Kasumi-1 (cell line): ENCODE measurements at places on chromosomes 5 and 9.
A peak's percentile ranks its signal among the peaks of the same experiment; 100 is the strongest.

GRCh38 chr5:87411586-87411972 lies 1.2 kb downstream of the CCNH start:
- DNase-seq, result no peak

DNA sequence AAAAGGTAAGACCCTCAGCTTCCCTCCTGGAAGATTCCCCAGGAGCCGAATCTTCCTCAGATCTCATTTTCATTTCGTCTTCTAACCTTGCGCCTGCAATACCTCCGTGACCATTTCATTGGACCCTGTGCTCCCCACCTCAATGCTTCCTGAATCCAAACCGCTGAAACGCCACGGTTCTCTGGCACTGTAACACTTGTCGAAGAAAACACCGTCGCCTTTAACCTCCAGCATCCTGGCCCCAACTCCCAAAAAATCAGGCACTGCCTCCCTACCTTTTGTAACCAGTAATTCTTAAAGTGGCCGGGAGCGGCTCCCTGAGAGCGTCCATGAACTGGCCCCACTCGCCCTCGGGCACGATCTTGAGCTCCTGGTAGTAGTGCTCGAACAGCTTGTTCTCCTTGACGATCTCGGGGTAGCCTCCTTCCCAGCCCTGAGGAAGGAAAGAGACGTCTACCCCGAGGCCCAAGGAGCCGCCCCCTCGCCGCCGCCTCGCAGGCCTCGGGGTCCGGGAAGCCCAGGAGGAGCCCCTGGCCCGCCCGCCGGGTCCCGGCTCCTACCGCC lies 438 bp downstream of the NSUN2 start:
- DNase-seq, result peak; percentile 39

DNA sequence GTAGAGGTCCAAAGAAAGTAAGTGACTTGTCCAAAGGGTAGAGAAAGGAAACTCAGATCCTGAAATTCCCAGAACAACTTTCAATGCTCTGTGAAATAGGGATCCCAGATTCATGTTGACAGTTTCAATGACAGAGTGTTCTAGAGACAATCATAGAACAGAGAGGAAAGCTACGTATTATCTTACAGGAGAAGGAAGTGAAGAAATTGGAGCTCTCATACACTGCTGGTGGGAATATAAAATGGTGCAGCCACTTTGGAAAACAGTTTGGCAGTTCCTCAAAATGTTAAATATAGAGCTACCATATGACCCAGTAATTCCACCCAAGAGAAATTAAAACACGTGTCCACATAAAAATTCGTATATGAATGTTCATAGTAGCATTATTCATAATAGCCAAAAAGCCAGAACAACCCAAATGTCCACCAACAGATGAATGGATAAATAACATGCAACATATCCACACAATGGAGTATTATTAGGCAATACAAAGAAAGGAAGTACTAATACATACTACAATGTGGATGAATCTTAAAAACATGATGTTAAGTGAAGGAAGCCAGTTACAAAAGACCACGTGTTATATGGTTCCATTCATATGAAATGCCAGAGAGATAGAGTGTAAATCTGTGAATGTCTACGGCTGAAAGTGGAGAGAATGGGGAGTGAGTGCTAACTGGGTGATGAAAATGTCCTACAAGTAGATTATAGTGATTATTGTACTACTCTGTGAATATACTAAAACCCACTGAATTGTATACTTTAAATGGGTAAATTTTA lies 197.1 kb downstream of the NTRK2 start:
- no peak for DNase-seq

GRCh38 chr5:168992687-168993086 lies 308.3 kb downstream of the SLIT3 start:
- no peak for DNase-seq

DNA sequence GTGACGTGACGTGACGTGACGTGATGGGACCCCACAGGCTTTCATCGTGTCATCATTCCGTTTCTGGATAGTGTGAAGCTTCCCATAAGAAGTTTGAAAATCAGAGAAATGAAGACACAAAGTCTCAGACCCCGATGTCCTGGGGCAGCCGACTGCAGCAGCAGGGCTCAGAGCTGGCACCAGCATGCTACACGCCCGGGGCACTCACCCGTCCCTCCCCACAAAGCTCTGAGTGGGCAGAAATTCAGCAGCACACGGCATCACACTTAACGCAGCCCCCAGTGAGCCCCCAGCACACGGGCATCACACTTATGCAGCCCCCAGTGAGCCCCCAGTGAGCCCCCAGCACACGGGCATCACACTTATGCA lies 42.2 kb downstream of the SLC12A7 start:
- no peak for DNase-seq

- DNase-seq, result no peak
These were observed 3.7 kb upstream of the GRIA1 start for GRCh38 chr5:153486771-153487170.

GRCh38 chr9:32708480-32709150 lies 73.1 kb upstream of the TAF1L start:
- no peak for DNase-seq

DNA sequence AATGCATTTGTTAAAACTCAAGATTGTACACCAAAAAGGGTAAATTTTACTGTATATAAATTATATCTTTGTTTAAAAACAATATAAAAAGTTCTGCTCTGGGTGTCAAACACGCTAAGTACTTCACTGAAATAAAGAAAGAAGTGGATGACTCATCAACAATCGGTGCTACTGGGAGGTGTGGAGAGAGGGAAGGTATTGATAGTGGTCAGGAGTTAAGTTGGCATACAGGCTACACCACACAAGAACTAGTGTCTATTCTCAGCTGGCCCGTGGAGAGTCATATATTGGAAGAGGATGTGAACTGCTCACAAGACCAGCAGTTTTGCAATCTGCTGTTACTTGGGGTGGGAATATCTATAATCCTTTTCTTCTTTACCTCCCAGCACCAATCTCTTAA lies 145.7 kb upstream of the TRPC7 start:
- no peak for DNase-seq
